ENCODE measurements at places on chromosomes 6 and 20.

- peak; percentile 56 for DNase-seq
Observed at GRCh38 chr6:145063091-145063490, 672.2 kb downstream of the EPM2A start.

GRCh38 chr20:58103517-58103904 is 124.9 kb downstream of the ANKRD60 start:
- no peak for DNase-seq

DNA sequence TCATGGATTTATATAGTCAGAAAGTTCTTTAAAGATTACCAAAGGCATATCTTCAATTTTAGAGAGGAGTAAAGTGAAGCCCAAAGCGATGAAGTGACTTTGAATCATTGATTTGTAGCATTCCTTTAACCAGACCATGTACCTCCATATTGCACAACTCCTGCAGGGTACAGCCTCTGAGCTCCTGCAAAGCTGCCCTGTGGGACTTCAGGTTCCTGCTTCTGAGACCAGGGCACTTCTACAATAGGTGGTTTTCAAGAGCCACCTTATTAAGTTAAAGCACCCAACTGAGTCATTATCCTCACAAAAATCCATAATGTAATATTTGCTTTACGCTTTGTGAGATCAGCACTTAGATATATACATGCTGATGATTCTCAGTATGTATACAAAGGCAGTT is 270.7 kb upstream of the RGS17 start:
- DNase-seq, result no peak

GRCh38 chr6:142887517-142887916 is 57.5 kb downstream of the HIVEP2 start:
- no peak for DNase-seq

DNA sequence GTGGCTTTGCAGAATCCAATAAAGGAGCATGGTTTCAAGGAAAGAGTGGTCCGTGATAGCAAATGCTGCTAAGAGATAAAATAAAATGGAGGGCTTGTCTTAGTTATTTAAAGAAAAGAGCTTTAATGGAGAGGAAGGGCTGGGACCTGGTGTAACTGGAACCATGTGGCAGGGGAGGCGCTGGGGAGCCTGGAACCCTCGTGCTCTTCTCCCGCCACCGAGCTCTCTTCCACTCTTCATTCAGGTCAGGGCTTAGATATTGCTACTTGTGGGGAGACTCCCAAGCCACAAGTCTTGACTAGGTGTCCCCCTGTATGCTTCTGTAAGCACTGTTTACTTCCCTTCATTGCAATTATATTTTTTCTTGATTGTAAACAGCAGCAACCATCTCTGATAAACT is 15.2 kb upstream of the ARFGEF3 start:
- no peak for DNase-seq

DNA sequence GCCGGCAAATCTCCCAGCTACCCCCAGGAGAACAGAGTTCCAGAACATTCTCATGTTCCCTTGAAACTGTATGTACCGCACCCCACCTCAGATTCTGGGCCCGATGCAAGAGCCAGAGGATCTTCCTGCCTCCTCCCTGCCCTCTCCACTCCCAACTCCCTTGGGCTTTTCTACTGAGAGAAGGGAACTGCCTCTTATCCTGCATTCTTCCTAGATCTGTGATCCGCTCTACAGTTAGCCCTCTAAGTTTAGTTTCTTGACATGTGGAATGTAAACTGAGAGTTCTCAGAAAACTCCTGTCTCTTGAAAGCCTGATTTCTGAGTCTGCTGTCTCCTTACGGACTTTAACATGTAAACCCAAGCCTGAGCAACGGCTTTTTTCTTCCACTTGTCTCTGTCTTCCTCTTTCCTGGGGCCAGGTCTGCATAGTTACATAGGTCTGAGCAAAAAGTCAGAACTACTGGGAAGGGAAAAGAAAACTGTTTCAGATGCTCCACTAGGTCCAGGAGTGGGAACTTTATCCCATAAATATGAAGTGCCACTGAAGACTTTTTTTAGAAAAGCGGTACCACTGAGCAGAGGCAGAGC is 86.5 kb upstream of the TNFAIP3 start:
- no peak for DNase-seq

GRCh38 chr6:38755874-38756273 is 40.8 kb downstream of the DNAH8 start:
- DNase-seq, result no peak

GRCh38 chr6:157956171-157956730 is 25.4 kb upstream of the SYNJ2 start:
- DNase-seq, result no peak

GRCh38 chr6:123240626-123241025 is 244.6 kb downstream of the CLVS2 start:
- no peak for DNase-seq

DNA sequence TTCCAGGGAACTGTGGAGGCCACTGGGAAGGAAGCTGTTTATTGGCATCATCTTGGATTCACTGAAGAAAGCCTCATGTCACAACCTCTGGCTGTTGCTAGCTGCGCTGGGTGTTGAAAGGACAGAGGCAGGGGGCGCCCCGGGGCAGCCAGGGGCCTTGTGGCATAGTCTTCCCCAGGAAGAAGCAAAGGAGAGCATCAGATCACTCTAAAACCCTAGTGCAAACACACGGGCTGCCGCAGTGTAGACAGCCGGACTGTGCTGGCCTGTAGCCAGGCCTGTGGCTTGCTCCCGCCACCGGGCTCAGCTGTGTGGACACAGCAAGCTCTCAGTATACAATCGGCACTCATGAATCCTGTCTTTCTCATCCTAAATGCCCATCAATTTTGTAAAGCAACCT is 23.8 kb upstream of the SMOC2 start:
- no peak for DNase-seq

GRCh38 chr20:38789503-38790199 is 15.8 kb upstream of the PPP1R16B start:
- DNase-seq, result no peak

- no peak for DNase-seq
Observed at GRCh38 chr6:109701774-109702173, 10.7 kb downstream of the FIG4 start.

DNA sequence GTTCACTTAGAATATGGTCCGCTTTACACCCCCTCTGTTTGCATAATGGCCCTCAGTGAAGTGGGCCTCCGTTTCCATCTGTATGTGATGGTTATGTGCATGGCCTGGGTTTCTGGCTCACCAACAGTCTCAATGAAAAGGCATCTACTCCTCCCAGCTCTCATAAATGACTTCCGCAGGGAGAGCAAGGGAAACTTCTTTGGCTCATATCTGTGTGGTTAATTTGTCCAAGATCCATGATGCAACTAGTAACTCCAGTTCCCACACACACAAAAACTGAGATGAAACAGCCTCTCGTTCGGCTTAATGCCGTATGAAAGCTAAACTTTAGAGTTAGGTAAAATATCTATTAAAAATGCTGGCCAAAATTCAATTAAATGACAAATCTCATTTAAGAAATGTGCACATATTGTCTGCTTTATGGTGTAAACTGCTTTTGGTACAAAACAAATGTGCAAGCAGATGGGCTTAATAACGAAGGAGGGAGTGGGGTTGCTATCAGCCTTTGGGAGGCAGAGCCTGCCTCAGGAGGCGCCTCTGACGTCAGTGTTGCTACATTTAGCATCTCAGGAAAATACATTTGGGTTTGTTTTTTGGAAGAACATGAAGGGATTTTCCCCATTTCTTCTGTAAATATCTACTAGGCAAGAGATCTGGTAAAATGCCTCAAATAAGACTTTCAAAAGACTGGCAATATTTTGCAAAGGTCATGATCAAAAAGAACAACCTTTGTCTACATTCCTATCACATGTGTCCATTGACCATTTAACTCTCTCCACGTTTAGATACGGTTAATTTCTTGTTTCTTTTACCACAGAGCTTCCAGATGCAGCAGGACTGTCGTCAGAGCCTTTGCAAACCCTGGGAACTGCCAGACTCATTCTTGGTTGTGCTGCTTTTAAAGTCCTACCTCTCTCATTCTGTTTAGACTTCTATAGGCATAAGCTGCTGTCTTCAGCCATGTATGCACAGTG is 96.8 kb downstream of the ARMC2 start:
- DNase-seq, result no peak

- DNase-seq, result no peak
Observed at GRCh38 chr6:3236005-3236404, 8.6 kb upstream of the TUBB2B start.

DNA sequence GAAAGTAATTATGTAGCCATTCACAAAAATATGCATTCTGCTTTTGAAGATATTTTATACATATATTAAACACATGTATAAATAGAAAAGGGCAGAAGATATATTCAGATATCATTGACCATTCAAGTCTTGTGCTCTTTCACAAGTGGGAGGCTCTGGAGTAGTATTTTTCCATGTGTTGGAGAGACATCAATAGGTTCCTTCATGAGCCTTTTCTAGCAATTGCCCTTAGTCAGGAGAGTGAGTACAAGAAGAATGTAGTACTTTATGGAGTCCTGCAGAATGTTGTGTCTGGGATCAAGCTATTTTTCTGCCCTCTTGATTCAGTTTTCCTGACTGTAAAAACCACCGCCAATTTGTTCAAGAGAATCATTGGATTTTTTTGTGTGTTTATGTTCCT is 117.9 kb downstream of the LRRC1 start:
- DNase-seq, result no peak

DNA sequence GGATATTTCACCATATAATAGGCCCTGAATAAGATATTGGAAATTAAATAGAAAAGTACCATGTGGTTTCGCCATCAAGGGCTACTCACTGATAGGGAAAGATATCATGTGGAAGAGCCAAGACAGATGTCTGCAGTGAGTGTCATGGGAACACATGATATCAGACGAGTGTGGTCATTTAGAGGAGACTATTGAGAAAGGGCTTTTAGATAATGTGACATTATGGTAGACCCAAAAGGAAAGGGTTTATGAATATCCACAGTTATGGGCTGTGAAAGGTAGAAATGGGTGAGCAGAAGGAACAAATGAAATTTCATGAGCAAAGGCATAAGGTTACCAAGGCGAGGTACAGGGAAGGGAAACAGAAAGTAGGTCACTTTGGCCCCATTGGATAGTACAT is 182.3 kb upstream of the PRSS16 start:
- DNase-seq, result no peak

- DNase-seq, result no peak
Observed at GRCh38 chr6:25831532-25832306, at the start of gene SLC17A1. Gene SLC17A1, minus strand, starts transcription at chr6:25832052. Its CDS starts 1,495 bp downstream, at chr6:25830557.

DNA sequence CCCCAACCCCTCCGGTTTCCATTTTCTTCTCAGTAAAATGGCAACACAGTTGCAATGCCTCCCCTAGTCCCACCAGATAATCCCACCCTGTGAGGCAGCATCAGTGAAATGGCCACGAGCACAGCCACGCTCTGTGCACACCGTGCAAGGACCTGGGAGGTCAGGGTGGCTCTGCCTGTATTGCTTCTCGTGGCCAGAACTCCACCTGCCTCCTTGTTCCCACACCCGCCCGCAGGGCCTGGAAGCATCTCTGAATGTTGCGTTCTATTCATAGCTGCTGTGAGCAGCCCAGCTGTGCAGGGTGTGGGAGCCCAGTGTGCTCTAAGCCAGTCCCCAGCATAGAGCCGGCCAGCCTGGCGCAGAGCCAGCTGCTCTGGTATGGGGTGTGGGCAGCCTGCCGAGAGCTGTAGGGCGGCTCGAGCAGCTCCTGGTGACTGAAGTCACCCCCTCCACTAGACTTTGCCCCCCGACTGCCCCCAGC is 161.1 kb downstream of the DLL1 start:
- no peak for DNase-seq

GRCh38 chr6:4487538-4487937 is 288.7 kb upstream of the CDYL start:
- DNase-seq, result no peak

DNA sequence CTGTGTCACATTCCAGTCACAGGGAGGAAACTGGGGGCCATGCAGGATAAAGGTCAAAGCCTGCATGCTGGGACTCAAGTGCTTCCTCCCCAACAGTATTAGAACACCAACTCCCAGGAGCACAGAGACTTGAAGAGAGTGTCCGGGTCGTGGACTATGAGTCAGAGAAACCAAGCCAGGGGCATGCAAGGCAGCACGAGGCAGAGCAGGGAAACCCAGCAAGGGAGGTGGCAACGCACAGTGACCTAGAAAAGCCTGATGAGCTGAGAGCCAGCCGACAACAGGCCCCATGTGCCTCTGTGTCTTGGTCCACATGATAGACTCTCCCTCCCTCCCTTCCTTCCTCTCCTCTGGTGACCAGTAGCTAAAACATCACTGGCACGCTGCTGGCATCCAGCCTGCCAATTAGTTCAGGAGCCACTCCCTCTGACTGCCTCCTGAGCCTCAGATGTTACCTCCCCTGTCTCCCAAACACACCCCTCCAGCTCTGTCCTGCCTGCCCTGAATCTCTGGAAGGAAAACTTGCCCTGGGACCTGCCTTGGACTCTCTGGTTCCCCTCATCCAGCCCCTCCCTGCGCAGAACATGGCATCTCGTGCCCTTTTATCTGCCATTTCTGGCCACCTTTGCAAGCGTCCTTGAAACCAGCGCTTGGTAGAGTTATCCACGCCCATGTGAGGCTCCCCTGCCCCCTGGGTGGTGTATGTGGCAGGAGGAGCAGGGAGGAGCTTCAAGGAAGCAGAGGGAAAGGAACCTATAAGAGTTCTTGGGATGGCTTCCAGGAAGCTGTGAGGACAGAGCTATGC is 16.2 kb upstream of the RNF39 start:
- DNase-seq, result no peak

- DNase-seq, result no peak
Observed at GRCh38 chr20:22623211-22623610, 38.8 kb upstream of the FOXA2 start.

- DNase-seq, result no peak
Observed at GRCh38 chr6:113205553-113205952, 651.6 kb upstream of the MARCKS start.

GRCh38 chr6:93580446-93580845 is 161.1 kb upstream of the EPHA7 start:
- no peak for DNase-seq

DNA sequence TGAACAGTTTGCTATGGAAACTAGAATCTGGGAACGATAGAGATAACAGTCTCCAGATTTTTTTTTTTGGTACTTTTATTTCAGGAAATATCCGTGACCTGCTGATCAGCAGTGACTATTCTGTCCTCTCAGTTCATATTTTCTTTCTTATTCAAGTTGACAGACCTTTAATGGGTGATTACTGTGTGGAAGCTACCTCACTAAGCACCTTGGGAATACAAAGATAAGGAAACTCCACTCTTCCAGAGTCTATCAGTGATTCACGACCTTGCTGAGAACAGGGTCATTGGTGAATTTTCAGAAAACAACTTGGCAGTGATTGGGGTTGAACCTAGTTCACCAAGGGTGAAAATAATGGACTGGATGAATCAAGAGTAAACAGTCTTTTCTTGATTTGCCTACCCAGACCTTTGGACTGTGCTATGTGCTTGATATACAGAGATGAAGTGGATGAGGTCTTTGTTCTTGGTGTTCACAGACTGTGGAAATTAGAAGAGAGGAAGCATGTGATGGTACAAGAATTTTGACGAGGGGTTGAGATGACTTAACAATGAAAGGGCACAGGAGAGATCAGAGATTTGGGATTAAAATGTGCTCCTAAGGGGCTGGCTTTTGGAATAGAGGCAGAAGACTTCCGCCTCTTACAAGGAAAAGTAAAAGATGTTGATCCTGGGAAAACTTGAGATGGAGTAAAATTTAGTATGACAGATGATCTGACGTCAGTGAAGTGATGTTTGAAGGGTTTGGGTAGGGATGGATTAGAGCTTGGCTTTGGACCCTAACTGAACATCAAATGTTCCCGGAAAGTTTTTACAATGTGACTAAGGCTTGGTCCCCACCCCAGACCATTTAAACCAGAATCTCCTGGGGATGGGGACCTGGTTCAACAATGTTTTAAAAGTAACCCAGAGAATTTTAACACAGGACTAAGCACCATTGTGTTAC is 1.2 kb downstream of the KAT14 start:
- no peak for DNase-seq

Data from NCI-H524 treated with DMSO at 0.1 percent for 48 hours (cell line).